Hematopoietic multipotent progenitor cell (in vitro differentiated cells): ENCODE measurements at places on chromosomes 3 and 15.

DNA sequence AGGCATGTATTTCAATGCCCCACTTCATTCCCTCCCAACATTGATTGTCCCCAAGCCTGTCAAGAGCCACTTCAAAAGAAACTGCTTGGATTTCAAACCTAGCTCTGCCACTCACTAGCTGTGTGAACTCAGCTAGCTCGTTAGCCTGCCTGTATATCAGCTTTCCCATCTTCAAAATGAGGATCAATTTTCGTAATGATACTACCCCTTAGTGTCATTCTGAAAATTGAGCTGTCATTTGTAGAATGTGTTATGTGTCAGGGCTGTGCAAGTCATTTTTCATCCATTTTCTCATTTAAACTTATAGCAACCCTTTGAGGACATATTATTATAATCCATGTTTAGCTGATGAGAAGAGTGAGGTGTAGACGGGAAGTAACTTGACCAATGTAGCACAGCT is 88.6 kb downstream of the TRIM42 start:
- DNase-seq = no peak

- DNase-seq = no peak
Measured at GRCh38 chr3:174156200-174156599, 702.9 kb upstream of the NAALADL2 start.

- DNase-seq = no peak
Measured at GRCh38 chr3:67415511-67415910, 238.9 kb downstream of the SUCLG2 start.

- no peak for DNase-seq
Measured at GRCh38 chr15:56723787-56724186, 9.5 kb downstream of the ZNF280D start.

DNA sequence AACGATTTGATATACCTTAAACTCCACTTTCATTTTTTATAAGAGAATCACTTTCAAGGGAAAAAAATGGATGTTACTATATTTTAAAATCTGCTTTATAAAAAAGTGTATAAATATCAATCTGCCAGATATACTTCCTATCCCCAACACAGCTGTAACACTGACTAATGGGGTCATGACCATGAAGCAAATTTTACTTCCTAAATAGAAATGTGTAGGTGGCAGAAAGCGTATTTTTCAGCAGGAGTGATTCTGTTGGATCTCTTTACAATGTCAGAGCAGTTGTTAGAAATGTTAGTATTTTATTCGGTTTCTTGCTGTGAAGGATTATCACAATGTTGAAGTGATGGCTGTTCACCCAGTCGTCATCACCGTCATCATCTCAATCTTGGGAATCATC is 5.5 kb upstream of the C15orf40 start:
- no peak for DNase-seq

- no peak for DNase-seq
Measured at GRCh38 chr3:64046592-64046991, 23.3 kb upstream of the PSMD6 start.
